Placental epithelial cell (primary cell): ENCODE measurements at places on chromosomes 2 and 18. TPM values are rescaled to one million over a fixed set of nuclear protein-coding genes. Genes with fewer than 3 reads are reported as not detected.

DOCK10 gene
- total RNA-seq: under 0.01 and 0.76 TPM in 2 replicates

CFC1 gene
- total RNA-seq: not detected in 2 replicates

FTCDNL1 gene
- total RNA-seq: 0.79 and 1.3 TPM in 2 replicates

G6PC2 gene
- not detected in 2 replicates for total RNA-seq

REG3A gene
- not detected in 2 replicates for total RNA-seq

PKP4 gene
- 14.5 and 26.2 TPM in 2 replicates for total RNA-seq

C1QL2 gene
- total RNA-seq: not detected in 2 replicates

ATOH8 gene
- total RNA-seq: 0.39 TPM in 1 of 2 replicates, not detected in the other

MC5R gene
- not detected in 2 replicates for total RNA-seq

EEF1B2 gene
- total RNA-seq: 368 and 498 TPM in 2 replicates

CHRND gene
- not detected in 2 replicates for total RNA-seq

DAW1 gene
- total RNA-seq: 12.6 and 17.2 TPM in 2 replicates

GPC1 gene
- total RNA-seq: 72.6 and 85.3 TPM in 2 replicates

IL1RL2 gene
- total RNA-seq: 10.6 and 13.7 TPM in 2 replicates

UGT1A10 gene
- total RNA-seq: not detected in 2 replicates

CCDC85A gene
- 1.1 and 2.0 TPM in 2 replicates for total RNA-seq

THAP4 gene
- total RNA-seq: 42.8 and 47.8 TPM in 2 replicates

HOXD8 gene
- total RNA-seq: not detected in 2 replicates

PLEK gene
- total RNA-seq: not detected in 2 replicates

ACMSD gene
- not detected in 2 replicates for total RNA-seq

ASB3 gene
- total RNA-seq: 24.3 and 24.9 TPM in 2 replicates

CENPA gene
- total RNA-seq: 1.6 and 2.7 TPM in 2 replicates

ANTXR1 gene
- total RNA-seq: 21.9 and 22.8 TPM in 2 replicates

SLC38A11 gene
- 0.39 and 0.54 TPM in 2 replicates for total RNA-seq

CCDC142 gene
- total RNA-seq: 28.7 and 43.6 TPM in 2 replicates

RAPGEF4 gene
- total RNA-seq: 1.3 and 2.0 TPM in 2 replicates

SERPINB10 gene
- total RNA-seq: not detected in 2 replicates

RND3 gene
- total RNA-seq: 95.8 and 111 TPM in 2 replicates

EIF2AK2 gene
- 16.1 and 17.5 TPM in 2 replicates for total RNA-seq

TPO gene
- total RNA-seq: not detected in 2 replicates

TFCP2L1 gene
- under 0.01 and 0.11 TPM in 2 replicates for total RNA-seq

TTLL4 gene
- 17.0 and 17.3 TPM in 2 replicates for total RNA-seq

GCG gene
- 0.39 TPM in 1 of 2 replicates, not detected in the other for total RNA-seq

ALLC gene
- not detected in 2 replicates for total RNA-seq

SPDYA gene
- total RNA-seq: 0.76 and 2.0 TPM in 2 replicates

POTEC gene
- not detected in 2 replicates for total RNA-seq

CHRNG gene
- 0.39 TPM in 1 of 2 replicates, not detected in the other for total RNA-seq

TEKT4 gene
- total RNA-seq: not detected in 2 replicates

IL1RL1 gene
- total RNA-seq: not detected in 2 replicates

MCEE gene
- 13.6 and 29.8 TPM in 2 replicates for total RNA-seq

CCDC68 gene
- total RNA-seq: 0.43 and 0.79 TPM in 2 replicates

KLHL41 gene
- 0.33 and 1.2 TPM in 2 replicates for total RNA-seq
